ENCODE measurements at places on chromosomes 5 and 9. TPM values are rescaled to one million over a fixed set of nuclear protein-coding genes. Genes with fewer than 3 reads are reported as not detected.

The PIP5KL1 gene
- total RNA-seq = 1.4 TPM

The PIP5K1B gene
- total RNA-seq = 76.2 TPM

- no peak for DNase-seq
- H3K4me1 ChIP-seq = no peaks in the 10 kb centered on the region
- H3K36me3 ChIP-seq = peaks cover 20% of the 10 kb centered on the region
- no peak overlapping the region for H3K4me3 ChIP-seq
- no peaks in the 10 kb centered on the region for H3K27me3 ChIP-seq
These were observed 11.1 kb upstream of the AJM1 start for GRCh38 chr9:136831002-136831719.

The HAVCR2 gene
- 48.6 TPM for total RNA-seq

The GARIN3 gene
- 0.30 TPM for total RNA-seq

- H3K36me3 ChIP-seq = no peaks in the 10 kb centered on the region
- no peak overlapping the region for H3K27ac ChIP-seq
- H3K4me1 ChIP-seq = peaks cover 2% of the 10 kb centered on the region
- DNase-seq = no peak
- H3K4me3 ChIP-seq = no peak overlapping the region
- H3K27me3 ChIP-seq = no peaks in the 10 kb centered on the region
These were observed 158.5 kb downstream of the NR3C1 start for GRCh38 chr5:143244990-143245389.

- no peaks in the 10 kb centered on the region for H3K36me3 ChIP-seq
- no peak overlapping the region for H3K4me3 ChIP-seq
- H3K27me3 ChIP-seq = peaks cover 17% of the 10 kb centered on the region
- no peak for DNase-seq
- H3K4me1 ChIP-seq = peaks cover 26% of the 10 kb centered on the region
These were observed 125.0 kb downstream of the CEMIP2 start for GRCh38 chr9:71643330-71643729.

DNA sequence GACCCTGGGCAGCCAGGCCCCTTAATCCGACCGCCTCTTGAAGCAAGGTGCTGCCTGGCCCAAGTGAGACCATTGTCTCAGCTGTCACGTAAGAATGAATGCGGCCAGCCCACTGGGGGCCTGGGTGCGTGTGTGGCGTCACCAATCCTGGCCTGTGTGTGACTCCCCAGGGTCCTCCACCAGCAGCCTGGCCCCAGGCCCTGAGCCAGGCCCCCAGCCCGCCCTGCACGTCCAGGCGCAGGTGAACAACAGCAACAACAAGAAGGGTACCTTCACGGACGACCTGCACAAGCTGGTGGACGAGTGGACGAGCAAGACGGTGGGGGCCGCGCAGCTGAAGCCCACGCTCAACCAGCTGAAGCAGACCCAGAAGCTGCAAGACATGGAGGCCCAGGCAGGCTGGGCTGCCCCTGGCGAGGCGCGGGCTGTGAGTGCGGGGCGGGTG lies 124.2 kb downstream of the WNK2 start:
- H3K4me3 ChIP-seq = no peak overlapping the region
- peaks cover 17% of the 10 kb centered on the region for H3K27me3 ChIP-seq
- H3K27ac ChIP-seq = no peak overlapping the region
- no peak for DNase-seq
- peaks cover 5% of the 10 kb centered on the region for H3K4me1 ChIP-seq

DNA sequence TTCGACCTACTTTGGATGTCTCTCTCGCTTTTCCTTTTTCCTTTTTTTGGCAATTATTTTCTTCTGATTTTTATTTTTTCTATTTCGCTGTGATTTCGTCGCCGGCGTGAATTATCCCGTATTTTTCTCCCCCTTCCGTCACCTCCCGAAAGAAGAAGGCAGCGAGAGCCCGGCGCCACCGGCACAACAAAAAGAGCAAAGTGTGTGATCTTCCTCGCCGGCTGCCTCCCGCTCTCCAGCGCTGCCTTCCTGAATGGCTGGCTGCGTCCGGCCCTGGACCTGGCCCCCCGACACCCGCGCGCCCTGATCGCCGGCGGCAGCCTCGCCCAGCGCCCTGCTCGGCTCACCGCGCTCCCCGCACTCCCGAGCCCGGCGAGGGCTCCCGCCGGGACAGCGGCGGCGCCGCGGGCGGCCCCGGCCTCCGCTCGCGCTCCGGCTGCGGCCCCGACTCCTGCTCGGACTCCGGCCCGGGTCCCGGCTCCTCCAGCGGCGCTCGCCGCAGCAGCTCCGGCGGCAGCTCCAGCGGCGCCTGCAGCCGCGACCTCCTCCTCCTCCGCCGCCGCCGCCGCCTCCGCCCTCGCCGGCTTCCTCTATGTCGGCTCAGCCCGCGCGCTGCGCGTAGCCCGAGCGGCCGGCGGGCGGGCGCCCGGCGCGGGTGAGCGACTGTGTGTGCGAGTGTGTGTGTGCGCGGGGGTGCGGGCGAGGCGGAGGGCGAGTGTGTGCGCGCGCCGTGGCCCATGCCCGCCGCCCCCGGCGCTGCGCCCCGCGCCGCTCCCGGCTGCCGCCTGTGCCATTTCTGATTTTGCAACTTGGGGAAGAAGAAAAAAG lies 960 bp downstream of the NR2F1 start:
- H3K36me3 ChIP-seq = peaks cover 3% of the 10 kb centered on the region
- H3K27me3 ChIP-seq = peaks cover 43% of the 10 kb centered on the region
- H3K4me1 ChIP-seq = peaks cover 16% of the 10 kb centered on the region

DNA sequence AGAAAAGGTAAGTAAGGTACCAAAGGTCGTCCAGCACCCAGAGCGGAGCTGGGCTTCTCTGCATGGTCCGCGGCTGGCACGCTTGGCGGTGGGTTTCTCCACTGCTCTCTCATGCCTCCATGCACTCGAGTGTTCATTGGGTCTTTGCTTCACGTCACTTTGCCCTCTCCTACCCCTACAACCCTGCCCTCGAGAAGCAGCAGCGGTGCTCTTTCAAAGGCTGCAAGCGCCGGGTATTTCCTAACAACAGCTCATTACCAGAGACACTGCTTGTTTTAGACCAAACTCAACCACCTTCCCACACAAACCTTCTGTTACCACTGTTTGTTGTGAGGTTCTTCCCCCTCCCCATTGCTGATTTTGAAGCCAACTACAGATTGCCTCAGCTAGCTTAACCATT lies 21.5 kb upstream of the ZBTB34 start:
- H3K27ac ChIP-seq = peak overlapping the region; percentile 24
- H3K36me3 ChIP-seq = peaks cover 37% of the 10 kb centered on the region
- H3K27me3 ChIP-seq = no peaks in the 10 kb centered on the region
- no peak for DNase-seq
- H3K4me1 ChIP-seq = peaks cover 43% of the 10 kb centered on the region

DNA sequence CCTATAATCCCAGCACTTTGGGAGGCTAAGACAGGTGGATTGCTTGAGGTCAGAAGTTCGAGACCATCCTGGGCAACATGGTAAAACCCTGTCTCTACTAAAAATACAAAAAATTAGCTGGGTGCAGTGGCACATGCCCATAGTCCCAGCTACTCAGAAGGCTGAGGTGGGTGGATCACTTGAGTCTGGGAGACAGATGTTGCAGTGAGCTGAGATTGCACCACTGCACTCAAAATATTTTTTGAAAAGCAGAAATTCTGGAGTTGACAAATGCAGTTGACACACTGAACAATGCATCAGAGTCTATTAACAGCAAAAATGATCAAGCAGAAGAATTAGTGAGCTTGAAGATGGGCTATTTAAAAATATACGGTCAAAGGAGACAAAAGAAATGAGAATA lies 35.5 kb downstream of the NDUFAF2 start:
- H3K4me3 ChIP-seq = no peak overlapping the region
- no peaks in the 10 kb centered on the region for H3K27me3 ChIP-seq
- H3K27ac ChIP-seq = no peak overlapping the region
- DNase-seq = no peak
- H3K36me3 ChIP-seq = peaks cover 10% of the 10 kb centered on the region
- no peaks in the 10 kb centered on the region for H3K4me1 ChIP-seq

- no peak for DNase-seq
- no peak overlapping the region for H3K27ac ChIP-seq
- no peak overlapping the region for H3K4me3 ChIP-seq
These were observed 15.3 kb downstream of the GCNT4 start for GRCh38 chr5:75037106-75037505.

DNA sequence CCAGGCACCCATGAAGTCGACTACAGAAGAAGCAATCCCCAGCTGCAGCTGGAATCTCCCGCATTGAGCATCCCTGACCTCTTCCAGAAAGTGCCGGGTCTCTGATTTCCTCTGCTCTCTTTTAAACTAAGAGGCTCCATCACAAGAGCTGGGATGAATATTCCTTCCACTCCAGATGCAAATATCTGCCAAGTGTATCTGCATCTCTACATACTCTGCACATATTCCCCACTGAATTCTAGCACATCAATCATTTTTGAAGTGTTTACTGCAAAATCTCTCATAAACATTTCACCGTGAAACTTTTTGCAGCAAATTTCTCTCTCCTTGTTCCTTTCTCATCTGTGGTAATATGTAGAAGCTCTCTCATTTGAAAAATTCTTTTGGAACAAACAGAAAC lies 161.5 kb downstream of the GABRB2 start:
- no peak overlapping the region for H3K27ac ChIP-seq
- no peaks in the 10 kb centered on the region for H3K4me1 ChIP-seq
- no peak overlapping the region for H3K4me3 ChIP-seq
- no peak for DNase-seq
- no peaks in the 10 kb centered on the region for H3K27me3 ChIP-seq
- H3K36me3 ChIP-seq = no peaks in the 10 kb centered on the region

GRCh38 chr9:106421772-106422171 lies 441.2 kb upstream of the ZNF462 start:
- H3K27me3 ChIP-seq = peaks cover 2% of the 10 kb centered on the region
- no peak overlapping the region for H3K27ac ChIP-seq
- H3K4me3 ChIP-seq = no peak overlapping the region
- peaks cover 10% of the 10 kb centered on the region for H3K4me1 ChIP-seq
- no peaks in the 10 kb centered on the region for H3K36me3 ChIP-seq
- no peak for DNase-seq

- H3K27ac ChIP-seq = peak overlapping the region; percentile 94
- peak; percentile 14 for DNase-seq
- H3K4me3 ChIP-seq = peak overlapping the region; percentile 63
- no peaks in the 10 kb centered on the region for H3K27me3 ChIP-seq
- H3K36me3 ChIP-seq = peaks cover 42% of the 10 kb centered on the region
These were observed 49.6 kb upstream of the KIF2A start for GRCh38 chr5:62256161-62257019.

The OR1Q1 gene
- total RNA-seq = not detected

DNA sequence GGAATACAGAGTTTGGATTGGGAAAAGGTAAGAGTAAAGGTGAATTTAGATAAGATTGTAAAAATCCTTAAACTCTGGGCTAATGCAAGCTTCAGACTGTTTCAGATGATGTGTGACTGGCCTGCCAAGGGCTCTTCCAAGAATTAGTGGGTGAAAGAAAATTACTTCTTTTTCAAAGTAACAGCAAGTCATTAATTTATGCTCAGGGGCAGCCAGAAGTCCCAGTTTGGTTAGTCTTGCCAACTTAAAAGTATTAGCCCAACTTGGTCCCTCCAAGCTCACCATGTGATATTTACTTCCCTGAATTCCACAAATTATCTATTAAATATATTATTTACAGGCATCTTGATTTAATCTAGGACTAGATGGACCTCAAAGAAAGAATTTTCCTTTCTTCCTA lies 947.8 kb downstream of the NR2F1-AS1 start:
- H3K27me3 ChIP-seq = no peaks in the 10 kb centered on the region
- H3K4me1 ChIP-seq = no peaks in the 10 kb centered on the region
- no peak overlapping the region for H3K4me3 ChIP-seq
- no peak for DNase-seq
- H3K27ac ChIP-seq = no peak overlapping the region

DNA sequence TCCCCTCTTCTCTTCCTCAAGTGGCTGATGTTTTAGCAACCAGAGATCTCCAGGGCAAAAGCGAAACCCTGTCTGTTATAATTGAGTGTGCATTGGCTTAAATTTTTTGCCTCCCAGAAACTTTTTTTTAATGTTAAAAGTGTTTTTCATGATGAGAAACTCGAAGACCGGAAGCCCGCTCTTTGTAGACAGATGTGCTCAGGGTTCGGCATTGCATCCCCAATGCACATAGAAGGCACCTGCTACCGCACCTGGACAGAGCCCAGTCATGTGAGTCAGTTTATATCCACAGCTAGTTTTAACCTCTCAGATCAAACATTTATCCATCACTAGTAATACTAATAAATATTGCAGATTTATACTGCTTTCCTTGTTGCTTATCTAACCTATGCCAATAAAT lies 19.5 kb upstream of the NADK2 start:
- DNase-seq = no peak
- no peak overlapping the region for H3K4me3 ChIP-seq
- no peak overlapping the region for H3K27ac ChIP-seq
- no peaks in the 10 kb centered on the region for H3K36me3 ChIP-seq
- no peaks in the 10 kb centered on the region for H3K4me1 ChIP-seq

The IER5L gene
- total RNA-seq = 9.3 TPM

- H3K4me3 ChIP-seq = no peak overlapping the region
- DNase-seq = no peak
- H3K27ac ChIP-seq = no peak overlapping the region
- no peaks in the 10 kb centered on the region for H3K36me3 ChIP-seq
- no peaks in the 10 kb centered on the region for H3K27me3 ChIP-seq
These were observed 11.4 kb upstream of the DNAH5 start for GRCh38 chr5:13955896-13956295.

The TEX48 gene
- 0.68 TPM for total RNA-seq

DNA sequence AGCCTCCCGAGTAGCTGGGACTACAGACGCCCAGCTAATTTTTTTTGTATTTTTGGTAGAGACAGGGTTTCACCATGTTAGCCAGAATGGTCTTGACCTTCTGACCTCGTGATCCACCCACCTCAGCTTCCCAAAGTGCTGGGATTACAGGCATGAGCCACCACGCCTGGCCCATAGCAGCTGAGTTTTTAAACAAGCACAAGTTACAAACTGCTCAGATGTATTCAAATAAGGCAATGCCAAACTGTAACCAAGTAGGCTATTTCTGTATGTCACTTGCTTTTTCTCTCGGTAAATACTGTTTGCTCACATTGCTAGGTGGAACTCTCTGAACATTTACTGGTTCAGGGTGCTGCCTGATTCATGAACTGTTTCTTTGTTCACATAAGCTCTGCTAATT lies 799.3 kb upstream of the NUDT12 start:
- H3K27ac ChIP-seq = no peak overlapping the region
- DNase-seq = no peak
- H3K36me3 ChIP-seq = no peaks in the 10 kb centered on the region
- H3K4me3 ChIP-seq = no peak overlapping the region
- H3K4me1 ChIP-seq = no peaks in the 10 kb centered on the region
- no peaks in the 10 kb centered on the region for H3K27me3 ChIP-seq

- H3K36me3 ChIP-seq = no peaks in the 10 kb centered on the region
- no peak for DNase-seq
- H3K4me1 ChIP-seq = no peaks in the 10 kb centered on the region
- H3K27me3 ChIP-seq = no peaks in the 10 kb centered on the region
- H3K27ac ChIP-seq = no peak overlapping the region
These were observed 37.8 kb upstream of the TAS2R1 start for GRCh38 chr5:9667906-9668305.

DNA sequence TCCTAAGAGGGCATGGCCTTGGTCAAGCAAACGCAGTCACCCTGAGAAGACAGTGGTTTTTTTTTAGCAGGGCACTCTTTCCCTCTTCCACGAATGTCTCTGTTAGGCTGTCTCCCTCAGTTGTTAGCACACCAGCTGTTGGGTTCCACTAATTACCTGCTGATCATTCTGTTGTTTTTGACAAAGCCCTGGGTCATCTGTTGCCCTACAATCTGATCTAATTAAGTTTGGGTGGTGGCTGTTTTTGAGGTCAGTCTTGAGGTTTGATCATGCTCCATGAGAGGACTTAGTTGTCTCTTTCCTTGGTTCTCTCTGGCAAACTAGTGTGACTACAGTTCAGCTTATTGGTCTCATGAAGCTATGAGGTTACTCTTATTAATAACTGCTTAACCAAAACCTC lies 5.0 kb upstream of the PTPDC1 start:
- no peak overlapping the region for H3K27ac ChIP-seq
- no peaks in the 10 kb centered on the region for H3K27me3 ChIP-seq
- H3K4me3 ChIP-seq = no peak overlapping the region
- peaks cover 16% of the 10 kb centered on the region for H3K4me1 ChIP-seq

Measured in activated T-helper 2 cell treated with anti-CD3 and anti-CD28 coated beads, Interferon-gamma antibody, Interleukin-2, Interleukin-4, amounts not matched to agents 10 μg/mL and 5 μg/mL and 100 μg/mL, durations not matched to agents 14 hours and 24 hours and 36 hours (primary cell).